Epithelial cell of proximal tubule (primary cell): ENCODE measurements at places on chromosomes 7 and 10.

- no peak for DNase-seq
Observed at GRCh38 chr7:67625257-67625737, 628.7 kb downstream of the TYW1 start.

DNA sequence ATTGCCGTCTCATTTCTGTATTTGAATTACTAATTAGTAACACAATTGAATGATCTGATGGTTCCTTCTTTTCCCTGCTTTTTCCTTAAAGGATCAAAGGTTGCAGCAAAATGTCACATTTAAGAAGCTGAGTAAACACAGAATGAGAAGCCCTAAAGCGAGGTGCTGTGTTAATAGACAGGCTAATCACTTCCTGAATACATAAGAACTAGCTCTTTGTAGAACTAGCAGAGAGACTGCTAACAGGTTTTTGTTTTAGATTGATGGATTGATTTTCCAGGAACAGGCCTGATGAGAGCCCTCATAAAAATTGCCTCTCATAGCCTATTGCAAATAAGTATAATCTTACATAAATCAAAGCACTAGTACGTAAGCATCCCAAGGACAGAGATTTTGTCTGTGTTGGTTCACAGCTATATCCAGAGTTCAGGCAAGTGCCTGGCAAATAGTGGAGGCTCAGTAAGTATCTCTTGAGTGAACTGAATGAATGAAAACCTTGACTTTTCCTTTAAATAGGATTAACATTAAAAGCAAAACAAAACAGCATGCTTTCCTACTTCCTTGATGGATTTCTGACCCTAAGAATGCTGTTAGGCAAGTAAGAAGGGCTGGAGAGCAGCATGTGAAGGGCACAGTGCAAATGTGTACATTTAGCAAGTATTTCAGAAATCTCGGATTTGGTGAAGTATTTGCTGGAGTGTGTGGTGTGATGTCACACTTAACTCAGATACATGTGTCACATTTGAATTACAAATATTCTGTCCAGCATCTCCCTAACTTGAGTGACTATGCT, 3.3 kb downstream of the TMEM229A start:
- no peak for DNase-seq

DNA sequence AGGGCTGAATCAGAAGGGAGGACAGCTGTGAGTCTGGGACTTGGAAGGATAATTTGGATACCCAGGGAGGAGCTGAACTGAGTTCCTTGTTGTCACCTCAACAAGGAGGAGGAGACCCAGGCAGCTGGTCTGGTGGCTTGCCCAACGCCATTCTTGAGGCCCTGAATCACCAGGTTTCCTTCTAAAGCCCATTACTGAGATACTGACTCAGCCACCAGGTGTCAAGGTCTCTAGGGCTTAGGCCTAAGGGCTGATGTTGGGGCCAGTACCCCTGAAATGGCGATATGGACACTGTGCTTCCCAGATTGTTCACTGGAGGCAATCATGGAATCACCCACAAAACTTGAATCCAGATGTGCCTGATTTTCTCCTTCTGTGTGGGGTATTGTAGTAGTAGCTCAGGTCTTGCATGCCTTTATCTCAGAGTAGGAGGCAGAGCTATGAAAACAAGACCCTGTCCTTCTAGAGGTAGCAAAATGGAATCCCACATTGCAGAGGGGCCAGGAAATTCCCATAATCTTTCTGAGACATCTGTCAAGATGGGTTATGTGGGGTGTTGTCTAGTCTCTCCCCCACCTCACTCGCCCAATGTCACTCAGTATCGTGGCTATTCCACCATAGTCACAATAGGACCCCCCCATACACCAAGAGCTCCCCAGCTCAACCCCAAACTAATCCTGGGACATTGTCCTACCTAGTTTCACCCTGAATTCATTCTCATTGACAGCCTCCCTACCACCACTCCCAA, 1.8 kb upstream of the ATG9B start:
- DNase-seq: no peak

DNA sequence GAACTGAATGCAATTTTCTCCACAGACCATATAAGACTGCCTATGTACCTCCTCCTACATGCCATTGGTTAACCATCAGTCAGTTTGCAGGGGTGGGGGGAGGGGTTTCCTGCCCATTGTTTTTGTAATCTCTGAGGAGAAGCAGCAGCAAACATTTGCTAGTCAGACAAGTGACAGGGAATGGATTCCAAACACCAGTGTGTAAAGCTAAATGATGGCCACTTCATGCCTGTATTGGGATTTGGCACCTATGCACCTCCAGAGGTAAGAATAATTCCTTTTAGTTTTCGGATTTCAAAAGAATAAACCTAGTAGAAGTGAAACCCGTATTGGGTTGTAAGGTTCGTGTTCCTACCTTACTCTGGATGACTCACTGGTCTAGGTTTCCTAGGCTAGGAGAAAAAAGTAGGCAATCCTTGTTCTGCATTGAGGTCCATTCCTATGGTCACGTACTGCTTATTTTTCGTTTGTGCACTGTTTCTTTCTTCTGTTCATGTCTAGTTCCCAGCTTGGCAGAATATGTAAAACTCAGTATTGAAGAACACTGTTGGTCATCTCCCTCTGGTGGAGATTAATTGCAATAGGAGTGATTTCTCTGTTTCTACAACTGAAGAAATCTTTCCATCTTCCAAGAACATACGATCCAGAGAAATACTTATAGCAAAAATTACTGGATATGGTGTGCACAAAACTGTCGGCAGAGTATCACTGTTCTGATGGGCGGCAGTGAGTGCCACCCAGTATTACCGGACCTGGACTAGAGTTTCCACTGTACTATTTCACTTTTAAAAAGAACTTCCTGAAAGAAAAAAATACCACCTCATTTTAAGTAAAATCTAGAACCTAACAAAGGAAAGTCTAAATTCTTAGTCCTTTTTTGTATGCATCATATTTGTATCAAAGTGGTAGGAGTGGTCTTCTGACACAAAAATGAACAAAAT, at the start of gene AKR1C3:
TSS of gene AKR1C3 (plus strand) at position 150 of the 941 bp plus-strand sequence. CDS start at position 181, 31 bp downstream.
- DNase-seq: peak; percentile 64

DNA sequence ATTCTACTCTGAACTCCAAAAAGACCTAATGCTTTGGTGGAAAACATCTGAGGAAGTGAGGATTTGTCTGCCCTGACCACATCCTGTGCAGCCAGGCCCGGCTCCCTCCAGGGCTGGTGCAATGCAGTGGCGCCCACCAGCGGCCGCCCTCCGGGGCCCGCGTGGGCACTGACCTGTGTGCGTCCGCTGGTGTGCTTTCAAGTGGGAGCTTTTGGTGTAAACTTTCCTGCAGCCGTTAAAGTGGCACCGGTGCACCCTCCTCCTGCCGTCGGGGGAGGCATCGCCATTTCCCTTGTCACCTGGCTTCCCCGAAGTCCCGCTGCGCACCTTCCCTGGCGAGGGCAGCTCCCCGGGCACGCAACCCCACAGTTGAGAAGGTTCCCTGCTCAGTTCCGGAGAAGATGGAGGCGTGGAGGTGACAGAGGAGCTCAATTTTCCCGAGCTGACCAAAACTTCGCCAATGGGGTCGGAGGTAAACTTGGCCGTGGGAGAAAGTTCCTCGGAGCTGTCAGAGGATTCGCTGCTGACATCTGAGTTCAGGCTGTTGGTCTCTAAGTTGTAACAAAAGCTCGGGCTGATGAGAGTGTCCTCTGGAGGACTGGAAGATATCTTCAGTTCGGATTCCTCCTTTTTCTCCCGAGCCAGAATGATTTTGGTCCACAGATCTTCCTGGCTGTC, 3.4 kb downstream of the KLF6 start:
- DNase-seq: no peak

GRCh38 chr7:102811942-102812678, 63.3 kb downstream of the FAM185A start:
- DNase-seq: no peak

DNA sequence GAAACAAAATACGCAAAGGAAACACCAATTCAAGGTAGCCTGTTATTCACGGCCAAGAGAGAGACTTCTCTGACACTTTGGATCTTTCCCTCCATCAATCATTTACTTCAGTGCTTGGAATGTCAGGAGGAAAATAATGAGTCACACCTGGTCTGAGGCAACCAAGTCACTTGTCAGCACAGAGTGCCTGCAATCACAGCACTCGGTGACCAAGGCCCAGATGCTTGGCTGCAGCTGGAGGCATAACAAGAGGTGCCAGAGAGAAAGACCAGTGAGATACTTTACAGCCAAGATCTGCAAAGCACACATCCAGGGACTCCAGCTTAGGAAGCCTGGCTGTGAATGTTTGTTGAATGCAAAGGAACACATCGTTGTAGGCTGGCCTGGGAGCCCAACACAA, 33.9 kb downstream of the ASB13 start:
- peak; percentile 91 for DNase-seq

- no peak for DNase-seq
Observed at GRCh38 chr10:90018819-90019218, 317.4 kb downstream of the KIF20B start.

- no peak for DNase-seq
Observed at GRCh38 chr10:113753020-113753692, 1.7 kb downstream of the PLEKHS1 start.

GRCh38 chr10:44647877-44648542, 263.1 kb upstream of the CXCL12 start:
- peak; percentile 79 for DNase-seq

- no peak for DNase-seq
Observed at GRCh38 chr7:29597266-29597665, 33.6 kb downstream of the PRR15 start.

DNA sequence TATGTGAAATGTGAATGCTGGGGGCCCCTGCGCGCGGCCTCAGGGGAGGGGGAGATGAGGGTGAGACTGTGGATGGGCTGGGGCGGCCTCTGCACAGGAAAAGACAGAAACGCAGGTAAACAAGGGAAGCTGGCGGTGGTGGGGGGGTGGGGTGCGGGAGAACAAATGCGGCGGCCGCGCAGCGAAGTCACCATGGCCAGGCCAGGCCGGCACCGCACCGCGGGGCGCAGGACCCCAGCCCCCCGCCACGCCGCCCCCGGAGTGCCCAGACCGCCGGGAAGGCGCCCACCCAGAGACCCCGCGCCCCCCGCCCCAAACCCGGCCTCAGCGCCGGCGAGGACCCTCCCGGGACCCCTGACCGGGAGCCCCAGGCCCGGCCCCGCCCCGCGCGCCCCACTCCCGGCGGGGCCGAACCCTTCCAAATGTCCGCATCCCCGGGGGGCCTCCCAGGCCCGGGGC, 14.5 kb upstream of the DNAAF5 start:
- no peak for DNase-seq

DNA sequence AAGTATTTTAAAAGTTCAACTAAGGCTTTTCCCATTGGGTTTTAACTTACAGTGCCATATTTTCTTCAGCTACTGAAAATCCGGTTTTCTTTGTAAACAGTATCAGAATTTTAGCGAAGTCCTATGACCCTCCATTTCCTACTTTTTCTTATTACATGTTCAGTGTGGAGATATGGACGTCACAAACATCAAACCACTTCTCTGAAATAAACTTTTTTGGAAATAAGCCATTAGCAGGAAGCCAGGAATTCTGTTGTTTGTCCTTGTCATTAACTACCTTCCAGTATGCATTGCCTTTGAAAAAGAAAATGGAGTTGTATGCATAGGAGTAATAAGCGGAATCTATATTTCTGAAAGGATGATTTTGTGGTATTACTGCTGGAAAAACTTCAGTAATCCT, 9.1 kb downstream of the MMP21 start:
- DNase-seq: no peak

- DNase-seq: no peak
Observed at GRCh38 chr10:86652361-86653202, 1.8 kb upstream of the OPN4 start.

- DNase-seq: no peak
Observed at GRCh38 chr7:44608916-44609648, 2.7 kb downstream of the OGDH start.

DNA sequence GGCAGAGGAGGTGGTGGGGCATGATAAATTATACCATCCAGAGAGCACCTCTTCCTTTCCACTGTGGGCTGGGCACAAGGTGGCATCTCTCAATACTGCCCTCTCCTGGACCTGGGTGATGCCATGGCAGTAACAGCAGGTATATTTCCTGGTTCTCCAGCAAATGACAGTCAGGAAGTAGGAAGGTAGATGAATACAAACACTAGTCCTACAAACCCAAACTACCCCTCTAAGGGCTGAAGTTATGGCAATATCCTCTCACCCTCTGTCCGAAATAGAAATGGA, 1004.9 kb downstream of the KCNMA1 start:
- DNase-seq: no peak

GRCh38 chr10:69107699-69108098, 16.3 kb upstream of the VPS26A start:
- DNase-seq: no peak

- no peak for DNase-seq
Observed at GRCh38 chr10:33935350-33935749, 600.9 kb upstream of the NRP1 start.

GRCh38 chr7:112080978-112081377, 125.2 kb downstream of the DOCK4 start:
- DNase-seq: peak; percentile 59

- peak; percentile 23 for DNase-seq
Observed at GRCh38 chr7:89837515-89837914, 316.8 kb upstream of the STEAP1 start.

DNA sequence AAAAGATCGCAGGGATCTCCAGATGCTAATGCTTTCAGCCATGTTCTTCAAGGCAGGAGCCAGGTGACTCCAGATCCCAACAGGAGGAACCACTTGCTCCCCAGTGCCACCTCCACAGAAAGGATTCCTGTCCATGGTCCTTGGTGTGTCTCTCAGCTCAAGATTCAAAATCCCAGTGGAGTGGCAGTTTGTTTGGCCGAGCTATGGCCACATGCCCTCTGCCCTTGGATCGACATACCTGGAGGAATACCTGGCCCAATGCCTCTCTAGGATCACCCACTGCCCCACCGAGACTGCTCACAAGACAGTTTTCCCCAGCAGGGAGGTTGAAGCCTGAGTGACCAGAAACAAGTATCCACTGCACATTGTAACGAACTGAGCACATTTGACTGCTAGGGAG, 3.9 kb upstream of the GPRIN2 start:
- no peak for DNase-seq

GRCh38 chr7:47428768-47429472, 153.0 kb downstream of the TNS3 start:
- no peak for DNase-seq

- DNase-seq: no peak
Observed at GRCh38 chr10:6766131-6766801, 186.2 kb upstream of the PRKCQ start.

GRCh38 chr10:97904018-97904381, 54.4 kb downstream of the GOLGA7B start:
- no peak for DNase-seq

- DNase-seq: no peak
Observed at GRCh38 chr7:74575083-74575784, 82.3 kb upstream of the GTF2I start.

- DNase-seq: no peak
Observed at GRCh38 chr10:30973737-30974136, 57.9 kb downstream of the ZNF438 start.
